RPMI7951 (cell line): ENCODE measurements at places on chromosomes 3 and 15. TPM values are rescaled to one million over a fixed set of nuclear protein-coding genes. Genes with fewer than 3 reads are reported as not detected.

DNA sequence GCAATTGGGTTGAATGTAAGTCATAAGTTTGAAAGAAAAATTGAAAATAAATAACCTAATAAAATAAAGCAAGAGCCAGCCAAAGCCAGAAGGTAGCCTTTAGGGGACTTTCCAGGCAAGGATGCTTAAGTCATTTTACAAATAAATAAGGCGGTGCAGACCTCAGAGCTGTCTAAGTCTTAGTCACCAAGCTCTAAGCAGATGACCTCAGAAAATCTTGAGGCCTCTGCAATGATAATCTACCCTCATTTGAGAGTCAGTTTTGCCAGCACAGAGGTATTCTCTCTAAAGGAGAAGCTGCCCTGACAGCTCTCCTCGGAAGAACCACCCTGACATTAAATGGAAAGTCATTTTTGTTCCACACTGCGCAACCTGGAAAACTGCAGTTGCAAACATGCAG, 113.9 kb downstream of the OXNAD1 start:
- DNase-seq, result peak; percentile 76

GRCh38 chr3:43676441-43676840, 14.3 kb upstream of the ABHD5 start:
- no peak for DNase-seq

- DNase-seq, result no peak
Measured at GRCh38 chr3:101170062-101170771, 150.2 kb downstream of the IMPG2 start.

GRCh38 chr3:171088964-171089754, 62.6 kb upstream of the SLC2A2 start:
- DNase-seq, result peak; percentile 93

DNA sequence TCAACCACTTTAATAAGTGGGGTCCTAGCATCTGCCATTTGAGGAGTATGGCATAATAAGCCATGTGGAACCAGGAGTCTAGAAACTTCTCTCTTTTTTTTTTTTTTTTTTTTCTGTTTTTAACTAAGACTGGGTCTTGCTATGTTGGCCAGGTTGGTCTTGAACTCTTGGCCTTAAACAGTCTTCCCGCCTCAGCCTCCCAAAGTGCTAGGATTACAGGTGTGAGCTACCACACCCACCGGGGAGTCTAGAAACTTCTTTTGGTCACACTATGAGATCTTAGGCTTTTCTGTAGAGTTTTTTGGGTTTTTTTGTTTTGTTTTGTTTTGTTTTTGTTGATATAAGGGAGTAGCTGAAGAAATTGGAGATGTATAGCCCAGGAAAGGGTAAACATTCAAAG, 52.9 kb downstream of the ZBTB38 start:
- no peak for DNase-seq

DNA sequence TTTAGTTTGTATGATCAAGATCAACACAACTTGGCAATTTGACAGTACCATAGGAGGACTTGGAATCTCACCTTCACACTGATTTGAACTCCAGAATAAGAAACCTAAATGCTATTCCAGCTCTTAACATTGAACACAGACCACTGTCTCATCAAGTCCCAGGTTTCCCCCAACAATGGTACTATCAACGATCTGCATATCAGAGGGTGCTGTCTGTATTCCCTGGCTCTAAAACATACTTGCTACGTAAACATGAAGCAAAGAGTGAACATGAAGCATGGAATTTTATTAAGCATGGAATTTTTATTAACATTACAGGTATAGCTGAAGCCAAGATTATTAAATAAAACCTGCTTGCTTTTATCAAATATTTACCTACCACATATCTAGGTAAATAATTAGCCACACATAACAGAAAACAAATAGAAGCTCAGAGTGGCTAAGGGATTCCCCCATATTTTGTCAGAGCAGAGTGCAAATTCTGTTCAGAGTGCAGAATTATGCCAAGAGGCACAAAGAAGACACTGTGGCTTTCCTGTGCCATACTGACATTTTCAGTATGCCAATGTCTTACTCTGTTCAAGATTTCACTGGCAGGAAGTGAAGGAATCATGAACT, 22.2 kb upstream of the RIOX2 start:
- DNase-seq, result no peak

GRCh38 chr3:190774633-190775032, 87.9 kb downstream of the GMNC start:
- DNase-seq, result no peak

- DNase-seq, result no peak
Measured at GRCh38 chr3:30873671-30874070, 20.8 kb downstream of the GADL1 start.

DNA sequence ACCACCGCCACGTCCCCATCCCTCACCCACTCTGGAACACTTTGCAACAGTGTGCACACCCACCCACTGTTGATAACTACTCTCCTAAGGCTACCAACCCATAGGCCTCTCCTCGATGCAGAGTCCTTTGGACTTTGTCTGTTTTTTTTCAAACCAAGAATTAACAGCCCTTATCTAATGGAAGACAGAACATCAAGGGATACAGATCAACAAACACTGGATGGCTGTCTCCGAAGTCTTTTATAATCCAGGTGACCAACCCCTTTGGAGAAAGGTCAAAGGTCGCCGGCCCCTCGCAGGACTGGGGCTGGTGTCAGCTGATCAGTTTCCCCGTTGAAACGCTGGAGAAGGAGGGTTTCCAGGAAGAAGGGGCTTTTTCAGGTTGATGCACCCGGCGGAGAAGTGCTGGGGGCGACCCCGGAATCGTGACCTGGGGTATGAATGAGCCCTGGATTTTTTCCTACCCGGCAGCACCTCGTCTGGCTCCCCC, 532 bp downstream of the B4GALT4 start:
- peak; percentile 26 for DNase-seq

DNA sequence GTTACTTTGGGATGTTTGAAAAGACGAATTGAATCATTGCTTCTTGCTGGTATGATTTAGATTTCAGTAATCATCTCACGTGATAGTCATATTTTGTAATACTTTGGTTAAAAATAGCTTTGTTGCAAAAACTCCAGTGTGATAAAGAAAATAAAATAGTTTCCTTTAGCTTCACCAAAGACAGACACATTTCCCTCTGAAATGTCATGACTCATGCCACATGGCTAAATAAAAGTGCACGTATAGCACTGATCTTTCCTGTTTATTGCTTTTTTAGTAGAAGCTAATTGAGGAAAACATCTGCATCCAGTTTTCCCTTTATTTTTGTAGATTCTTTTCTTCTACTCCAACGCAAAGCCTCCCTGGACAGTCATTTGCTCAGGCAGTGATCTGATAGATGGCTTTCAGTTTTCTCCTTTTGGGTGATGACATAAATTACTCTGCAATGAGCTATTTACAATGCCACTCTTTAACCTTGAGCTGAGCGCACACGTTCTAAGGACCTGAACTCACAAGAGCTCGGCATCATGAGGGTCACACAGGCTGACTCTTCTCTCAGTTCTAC, 84.9 kb downstream of the ARNT2 start:
- peak; percentile 85 for DNase-seq

- no peak for DNase-seq
Measured at GRCh38 chr3:150739877-150740645, 22.9 kb downstream of the SIAH2 start.

DNA sequence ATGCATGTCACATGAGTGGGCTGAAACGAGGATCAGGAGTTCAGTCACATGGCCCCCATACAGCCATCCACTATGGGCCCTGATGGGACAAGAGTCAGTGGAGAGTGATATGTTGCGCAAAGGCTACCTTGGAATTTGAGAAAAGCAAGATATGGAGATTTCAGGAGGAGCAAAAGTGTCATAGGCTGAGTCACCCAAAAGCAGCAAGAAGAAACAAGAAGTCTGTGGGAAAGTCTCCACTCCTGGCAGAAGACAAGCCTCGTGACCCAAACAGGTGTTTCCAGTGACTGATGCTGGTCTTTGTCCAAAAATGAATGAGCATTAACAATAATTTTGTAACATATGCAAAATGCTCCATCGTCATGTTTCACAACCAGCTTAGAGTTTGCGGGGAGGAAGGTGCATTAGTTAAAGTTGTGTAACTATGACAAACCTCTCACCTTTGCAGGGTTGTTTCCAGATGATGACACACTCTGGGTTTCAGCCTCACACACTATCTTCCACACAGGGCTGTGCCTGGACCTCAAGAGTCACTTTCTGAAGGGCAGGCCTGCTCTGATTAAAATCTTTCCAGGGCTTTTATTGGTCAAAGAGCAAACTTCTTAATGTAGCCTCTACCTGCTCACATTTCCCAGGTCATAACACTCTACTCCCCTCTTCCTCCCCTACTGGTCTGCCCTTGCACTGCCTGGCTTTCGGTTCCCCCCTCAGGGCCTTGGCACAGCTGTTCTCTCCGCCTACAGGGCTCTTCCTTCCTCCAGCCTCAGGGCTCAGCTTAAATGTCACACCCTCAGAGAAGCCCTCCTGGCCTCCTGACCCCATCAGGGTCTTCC, 3.9 kb upstream of the DNASE1L3 start:
- peak; percentile 54 for DNase-seq

Gene TUBGCP5
- total RNA-seq, result 20.1 and 21.9 TPM in 2 replicates

Gene LRRC31
- not detected in 2 replicates for total RNA-seq

Gene VEPH1
- 85.5 and 91.9 TPM in 2 replicates for total RNA-seq
